ENCODE measurements at places on chromosomes 11 and 22. TPM values are rescaled to one million over a fixed set of nuclear protein-coding genes. Genes with fewer than 3 reads are reported as not detected.

CATSPERZ gene
- total RNA-seq, result 0.95 TPM

CHADL gene
- total RNA-seq, result 1.5 TPM

SLC1A2 gene
- 2.7 TPM for total RNA-seq

OR56A1 gene
- total RNA-seq, result under 0.01 TPM

SDF2L1 gene
- total RNA-seq, result 12.4 TPM

C11orf52 gene
- total RNA-seq, result not detected

TEX54 gene
- total RNA-seq, result not detected

HOATZ gene
- total RNA-seq, result not detected

OR4D5 gene
- not detected for total RNA-seq

GRM5 gene
- under 0.01 TPM for total RNA-seq

PIWIL4 gene
- total RNA-seq, result 5.1 TPM

TSSK2 gene
- total RNA-seq, result not detected

PLAAT5 gene
- total RNA-seq, result not detected

C11orf87 gene
- 0.16 TPM for total RNA-seq

MCAM gene
- 0.94 TPM for total RNA-seq

NXPE2 gene
- total RNA-seq, result 0.09 TPM

OR8D1 gene
- under 0.01 TPM for total RNA-seq

RIN1 gene
- total RNA-seq, result 28.7 TPM

ASPHD2 gene
- total RNA-seq, result 1.2 TPM

OTOG gene
- not detected for total RNA-seq

All from bronchial smooth muscle cell (primary cell).